ENCODE measurements at places on chromosomes 11 and 22.
A peak's percentile ranks its signal among the peaks of the same experiment; 100 is the strongest.

GRCh38 chr11:110290591-110291334 lies 5.7 kb downstream of the RDX start:
- DNase-seq: no peak

GRCh38 chr22:49370627-49371301 lies 456.9 kb downstream of the BRD1 start:
- no peak for DNase-seq

GRCh38 chr11:15800111-15800800 lies 556.1 kb downstream of the SOX6 start:
- peak; percentile 70 for DNase-seq

DNA sequence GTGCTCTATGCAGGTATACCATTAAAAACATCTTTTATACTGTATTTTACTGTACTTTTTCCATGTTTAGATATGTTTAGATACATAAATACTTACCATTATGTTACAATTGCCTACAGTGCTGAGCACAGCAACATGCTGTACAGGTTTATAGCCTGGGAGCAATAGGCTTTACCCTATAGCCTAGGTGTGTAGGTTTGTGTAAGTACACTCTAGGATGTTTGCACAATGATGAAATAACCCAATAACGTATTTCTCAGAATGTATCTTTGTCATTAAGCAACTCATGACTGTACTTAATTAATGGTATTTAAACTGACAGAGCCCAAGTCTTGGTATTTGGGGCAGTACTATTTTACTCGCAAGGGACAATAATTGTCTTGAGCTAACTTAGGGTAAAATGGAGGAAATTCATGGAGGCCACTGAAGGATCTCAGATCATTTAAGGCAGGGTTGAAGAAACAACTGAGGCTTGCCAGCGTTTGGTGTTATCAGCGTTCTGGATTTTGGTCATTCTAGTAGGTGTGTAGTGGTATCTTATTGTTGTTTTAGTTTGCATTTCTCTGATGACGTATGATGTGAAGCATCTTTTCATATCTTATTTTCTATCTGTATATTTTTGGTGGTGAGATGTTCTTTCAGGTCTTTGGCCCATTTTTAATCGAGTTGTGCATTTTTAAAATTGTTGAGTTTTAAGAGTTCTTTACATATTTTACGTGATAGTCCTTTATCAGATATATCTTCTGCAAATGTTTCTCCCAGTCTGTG lies 42.4 kb downstream of the ADAMTS15 start:
- no peak for DNase-seq

Data from myocyte (in vitro differentiated cells).